ENCODE measurements at places on chromosomes 6 and 20.

DNA sequence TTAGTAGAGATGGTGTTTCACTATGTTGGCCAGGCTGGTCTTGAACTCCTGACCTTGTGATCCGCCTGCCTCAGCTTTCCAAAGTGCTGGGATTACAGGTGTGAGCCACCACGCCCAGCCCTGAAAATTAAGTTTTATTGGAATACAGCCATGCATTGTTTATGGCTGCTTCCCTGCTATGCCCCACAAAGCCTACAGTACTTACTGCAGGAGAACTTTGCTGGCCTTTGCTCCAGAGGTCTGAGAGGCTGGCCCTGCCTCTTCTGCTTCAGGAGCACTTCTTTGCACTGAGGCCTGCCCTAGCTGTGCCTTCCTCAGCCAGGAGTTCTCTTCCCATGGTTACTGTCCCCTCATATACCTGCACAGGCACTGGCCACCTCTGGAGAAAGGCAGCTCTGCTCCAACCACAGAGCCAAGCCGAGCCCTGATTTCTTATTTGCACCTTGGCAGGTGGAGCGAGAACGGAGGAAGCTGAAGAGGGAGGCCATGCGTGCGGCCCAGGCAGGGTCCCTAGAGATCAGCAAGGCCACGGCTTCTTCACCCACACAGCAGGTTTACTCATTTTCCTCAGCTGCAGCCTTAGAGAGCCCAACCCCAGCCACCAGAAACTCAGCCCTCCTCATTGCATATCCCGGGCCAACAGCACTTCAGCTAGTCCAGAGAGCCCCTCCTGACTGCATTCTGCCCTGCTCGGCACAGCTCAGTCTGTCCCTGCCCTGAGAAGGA, 20.8 kb downstream of the C20orf173 start:
- DNase-seq: no peak

DNA sequence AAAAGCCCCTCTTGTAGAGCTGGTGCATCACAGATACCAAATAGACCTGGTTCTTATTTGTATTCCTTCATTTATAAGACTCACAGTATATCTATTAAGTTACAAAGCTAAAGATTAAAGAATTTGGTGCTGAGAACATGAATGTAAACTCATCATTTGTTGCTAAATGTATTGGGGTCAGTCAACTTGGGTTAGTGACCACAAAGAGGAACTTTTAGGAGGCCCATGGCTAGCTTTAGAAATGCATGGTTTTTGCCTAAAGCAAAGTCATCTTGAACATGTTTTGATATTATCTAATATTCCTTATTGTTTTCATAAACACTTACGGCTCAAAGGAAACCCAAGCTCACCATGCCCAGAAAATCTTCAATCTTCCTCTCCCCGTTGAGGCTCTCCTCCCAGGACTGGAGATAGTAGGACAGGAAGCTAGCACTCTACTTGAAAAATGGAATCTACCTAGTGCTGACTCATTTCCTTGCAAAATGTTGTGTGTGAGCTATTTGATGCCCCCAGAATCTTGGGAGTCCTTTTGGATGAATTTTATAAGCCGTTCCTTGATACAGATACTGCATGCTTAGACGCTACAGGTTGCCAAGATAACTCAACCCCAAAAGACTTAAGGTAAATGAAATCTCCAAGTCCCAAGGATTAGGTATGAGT, 121.4 kb downstream of the BMP2 start:
- DNase-seq: no peak

- no peak for DNase-seq
Measured at GRCh38 chr20:11217326-11218172, 543.8 kb upstream of the JAG1 start.

DNA sequence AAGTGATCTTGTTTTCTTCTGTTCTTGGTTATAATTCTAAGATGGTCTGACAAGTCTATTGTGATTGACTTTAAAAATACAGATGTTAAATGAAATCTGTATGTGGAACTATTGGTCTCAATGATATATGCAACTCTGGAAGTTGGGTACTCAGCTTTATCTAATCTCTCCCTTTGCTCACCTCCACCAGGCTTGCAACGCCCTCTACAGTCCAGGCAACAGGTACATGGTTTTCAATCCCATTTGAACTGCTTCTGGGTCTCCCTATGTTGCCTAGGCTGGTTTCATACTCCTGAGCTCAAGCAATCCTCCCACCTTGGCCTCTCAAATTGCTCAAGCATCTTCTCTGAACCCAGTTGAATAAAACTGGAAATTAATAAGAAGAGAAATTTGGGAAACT, 25.6 kb upstream of the HLA-DQB1 start:
- DNase-seq: no peak

- no peak for DNase-seq
Measured at GRCh38 chr6:143100429-143100828, 39.7 kb downstream of the AIG1 start.

GRCh38 chr20:53829724-53830521, 236.3 kb upstream of the ZNF217 start:
- no peak for DNase-seq

DNA sequence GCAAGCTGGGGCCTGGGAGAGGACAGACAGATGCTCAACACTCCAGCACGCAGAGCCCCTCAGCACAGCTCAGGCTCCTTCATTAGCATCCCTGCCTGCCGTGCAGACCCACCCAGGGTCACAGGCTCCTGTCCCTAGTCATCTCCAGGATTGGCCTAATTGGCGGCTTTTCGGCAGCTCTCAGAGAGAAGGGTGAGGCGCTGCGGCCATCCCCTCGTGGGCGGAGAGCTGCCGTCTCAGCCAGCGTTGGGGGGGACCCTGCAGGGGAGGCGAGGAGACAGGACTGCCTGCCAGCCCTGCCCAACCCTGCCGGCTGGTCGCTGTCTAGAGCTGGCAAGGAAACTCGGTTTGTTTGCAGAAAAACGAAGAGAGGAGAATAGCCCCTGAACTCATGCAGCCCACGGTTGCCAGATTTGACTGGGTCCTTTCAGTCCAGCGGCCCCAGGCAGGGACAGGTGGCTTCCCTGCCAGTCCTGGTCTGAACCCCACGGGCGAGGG, 26.8 kb downstream of the BHLHE23 start:
- no peak for DNase-seq

DNA sequence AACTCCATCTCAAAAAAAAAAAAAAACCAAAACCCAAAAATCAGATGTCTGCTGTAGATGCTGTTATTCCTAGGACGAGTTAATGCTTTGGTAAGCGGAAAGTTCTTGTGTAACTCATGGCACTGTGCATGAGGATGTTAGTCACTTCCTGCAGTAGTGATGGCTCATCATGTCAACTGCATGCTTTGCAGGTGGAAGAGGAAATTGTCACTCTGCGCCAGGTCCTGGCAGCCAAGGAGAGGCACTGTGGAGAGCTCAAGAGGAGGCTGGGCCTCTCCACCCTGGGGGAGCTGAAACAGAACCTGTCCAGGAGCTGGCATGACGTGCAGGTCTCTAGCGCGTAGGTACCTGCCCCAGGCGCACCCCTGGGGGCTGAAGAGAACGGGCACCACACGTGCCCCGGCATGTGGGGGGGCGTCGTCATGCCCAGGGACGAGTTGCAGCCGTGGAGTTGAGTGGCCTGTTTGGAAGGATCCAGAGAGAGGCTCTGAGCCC, 8.5 kb downstream of the TPD52L2 start:
- DNase-seq: no peak

Data from frontal cortex (tissue), 4 donors.